ENCODE measurements at places on chromosomes 2 and 18. TPM values are rescaled to one million over a fixed set of nuclear protein-coding genes. Genes with fewer than 3 reads are reported as not detected.
A peak's percentile ranks its signal among the peaks of the same experiment; 100 is the strongest.

CNNM3 gene
- 28.7 TPM for total RNA-seq

DNA sequence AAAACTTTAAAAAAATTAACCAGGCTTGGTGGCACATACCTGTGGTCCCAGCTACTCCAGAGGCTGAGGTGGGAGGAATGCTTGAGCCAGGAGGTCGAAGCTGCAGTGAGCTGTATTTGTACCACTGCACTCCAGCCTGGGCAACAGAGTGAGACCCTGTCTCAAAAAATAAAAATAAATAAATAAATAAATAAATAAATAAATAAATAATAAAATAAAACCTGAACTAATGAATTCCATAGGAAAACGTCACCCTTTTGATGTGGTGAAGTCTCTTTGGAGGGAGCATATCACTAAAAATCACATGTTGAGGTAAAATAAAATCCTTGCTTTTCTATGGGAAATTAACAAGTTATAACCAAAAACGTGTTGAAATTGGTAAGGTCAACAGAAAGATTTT is 29.6 kb upstream of the ITGAV start:
- H3K4me1 ChIP-seq, result no peaks in the 10 kb centered on the region
- no peaks in the 10 kb centered on the region for H3K36me3 ChIP-seq
- no peak for DNase-seq
- H3K4me3 ChIP-seq, result no peak overlapping the region

DNA sequence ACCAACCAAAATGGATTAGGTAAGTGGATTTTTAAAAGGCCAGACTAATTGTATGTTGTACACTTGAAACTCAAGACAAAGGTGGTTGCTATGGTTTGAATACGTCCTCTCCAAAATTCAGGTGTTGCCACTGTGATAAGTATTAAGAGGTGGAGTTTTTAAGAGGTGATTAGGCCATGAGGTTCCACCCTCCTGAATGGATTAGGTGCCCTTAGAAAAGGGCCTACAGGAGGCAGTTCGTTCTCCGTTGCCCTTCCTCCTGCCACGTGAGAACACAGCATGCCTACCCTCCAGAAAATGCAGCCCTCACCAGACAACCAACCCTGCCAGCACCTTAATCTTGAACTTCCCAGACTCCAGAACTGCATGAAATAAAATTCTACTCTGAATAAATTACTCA is 51.2 kb downstream of the CHMP3 start:
- H3K4me1 ChIP-seq, result no peaks in the 10 kb centered on the region
- no peak overlapping the region for H3K4me3 ChIP-seq
- DNase-seq, result no peak
- H3K27me3 ChIP-seq, result no peaks in the 10 kb centered on the region
- H3K36me3 ChIP-seq, result peaks cover 48% of the 10 kb centered on the region

PNO1 gene
- total RNA-seq, result 24.7 TPM

RESP18 gene
- total RNA-seq, result not detected

GRCh38 chr2:3288470-3289170 is 89.0 kb downstream of the EIPR1 start:
- no peaks in the 10 kb centered on the region for H3K4me1 ChIP-seq
- peaks cover 13% of the 10 kb centered on the region for H3K36me3 ChIP-seq
- no peak for DNase-seq
- no peak overlapping the region for H3K27ac ChIP-seq
- H3K27me3 ChIP-seq, result no peaks in the 10 kb centered on the region

CD226 gene
- total RNA-seq, result 85.3 TPM

PARD6G gene
- 0.23 TPM for total RNA-seq

DNA sequence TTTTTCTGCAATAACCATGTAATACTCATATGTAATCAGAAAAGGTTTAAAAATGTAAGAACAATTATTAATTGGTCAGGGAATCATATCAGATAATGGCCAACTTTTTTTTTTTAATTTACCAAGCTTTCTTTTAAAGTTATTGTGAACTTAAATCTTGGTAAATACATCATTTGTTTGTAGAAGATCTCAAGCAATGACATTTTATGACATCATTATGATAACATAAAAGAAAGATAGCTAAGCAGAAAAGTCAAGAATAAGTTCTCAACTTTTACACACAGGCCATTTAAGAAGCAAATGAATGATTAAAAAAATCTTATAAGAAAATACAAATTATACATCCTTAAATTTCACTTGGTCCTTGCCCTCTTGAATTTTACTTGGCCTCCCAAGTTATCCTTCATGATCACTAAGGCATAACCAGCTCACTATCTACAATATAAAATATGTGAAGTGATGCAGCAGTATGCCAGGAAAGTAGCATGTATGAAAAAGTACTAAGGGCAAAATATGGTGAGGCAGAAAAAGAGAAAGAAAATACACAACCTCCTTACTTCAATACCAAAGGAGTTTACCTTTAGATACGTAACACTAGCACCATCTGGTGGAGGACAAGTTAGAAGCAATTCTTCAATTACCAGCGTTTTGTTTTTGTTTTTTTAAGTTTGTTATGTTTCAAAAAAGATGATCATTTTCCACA is 116.6 kb downstream of the SRBD1 start:
- no peak overlapping the region for H3K4me3 ChIP-seq
- no peaks in the 10 kb centered on the region for H3K27me3 ChIP-seq
- H3K36me3 ChIP-seq, result peaks cover 6% of the 10 kb centered on the region
- no peak overlapping the region for H3K27ac ChIP-seq
- H3K4me1 ChIP-seq, result peaks cover 34% of the 10 kb centered on the region

DNA sequence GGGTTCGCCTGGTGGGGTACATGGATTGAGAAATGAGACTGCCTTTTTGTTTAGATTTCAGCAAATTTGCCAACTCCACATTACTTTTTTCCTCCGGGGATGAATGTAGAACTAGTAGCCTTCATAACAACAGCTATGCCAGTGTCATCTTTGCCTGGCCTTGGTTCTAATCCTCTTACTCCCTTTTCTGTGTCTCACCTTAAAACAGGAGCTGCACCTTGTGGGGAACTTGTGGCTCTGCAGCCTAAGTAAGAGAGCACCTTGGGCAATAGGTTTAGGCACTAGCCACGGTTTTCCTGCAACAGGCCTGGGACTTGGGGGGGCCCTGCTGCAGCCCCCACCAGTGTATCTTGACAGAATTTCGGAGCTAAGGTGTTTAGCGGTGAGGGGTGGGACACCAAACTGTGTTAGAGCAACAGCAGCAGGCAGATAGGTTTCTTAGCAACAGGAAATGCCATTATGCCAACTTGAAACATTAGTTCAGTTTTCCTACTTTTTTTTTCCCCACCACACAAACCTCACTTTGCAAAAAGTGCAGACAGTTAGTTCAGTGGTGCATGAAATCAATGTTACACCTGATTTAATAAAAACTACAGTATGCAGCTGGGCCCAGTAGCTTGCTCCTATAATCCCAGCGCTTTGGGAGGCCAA is 173.7 kb downstream of the PRKCE start:
- no peak for DNase-seq
- H3K27ac ChIP-seq, result no peak overlapping the region
- peaks cover 15% of the 10 kb centered on the region for H3K4me1 ChIP-seq
- no peak overlapping the region for H3K4me3 ChIP-seq
- H3K27me3 ChIP-seq, result peaks cover 3% of the 10 kb centered on the region

HOXD8 gene
- not detected for total RNA-seq

DNA sequence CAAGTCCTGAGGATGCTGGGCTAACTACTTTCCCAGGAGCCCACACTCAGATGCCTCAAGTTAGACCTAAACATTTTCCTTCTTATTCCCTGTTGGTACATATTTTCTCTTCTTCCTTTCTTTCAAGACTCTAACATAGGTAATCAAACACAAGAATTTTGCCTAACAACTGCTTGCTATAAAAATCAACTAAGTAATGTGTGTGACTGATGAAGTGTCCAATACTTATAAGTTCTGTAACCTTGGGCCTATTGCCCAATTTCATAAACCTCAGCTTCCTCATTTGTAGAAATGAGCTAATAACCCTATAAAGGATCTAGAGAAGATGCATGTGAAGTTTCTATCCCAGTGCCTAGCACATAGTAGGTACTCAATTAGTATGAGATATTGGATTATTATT is 31.6 kb upstream of the PIK3C3 start:
- no peaks in the 10 kb centered on the region for H3K4me1 ChIP-seq
- H3K36me3 ChIP-seq, result no peaks in the 10 kb centered on the region
- H3K27ac ChIP-seq, result no peak overlapping the region
- H3K27me3 ChIP-seq, result peaks cover 18% of the 10 kb centered on the region
- H3K4me3 ChIP-seq, result no peak overlapping the region

ZAP70 gene
- total RNA-seq, result 234 TPM

GRCh38 chr2:108884619-108885018 is 98.0 kb downstream of the CCDC138 start:
- H3K27ac ChIP-seq, result no peak overlapping the region
- H3K36me3 ChIP-seq, result peaks cover 12% of the 10 kb centered on the region
- no peak for DNase-seq
- no peaks in the 10 kb centered on the region for H3K27me3 ChIP-seq
- H3K4me1 ChIP-seq, result no peaks in the 10 kb centered on the region

DES gene
- not detected for total RNA-seq

GRCh38 chr2:134250840-134251461 is 2.9 kb upstream of the MGAT5 start:
- peak overlapping the region; percentile 11 for H3K4me3 ChIP-seq
- peaks cover 15% of the 10 kb centered on the region for H3K36me3 ChIP-seq
- H3K4me1 ChIP-seq, result peaks cover 54% of the 10 kb centered on the region
- DNase-seq, result no peak
- H3K27me3 ChIP-seq, result peaks cover 62% of the 10 kb centered on the region
- no peak overlapping the region for H3K27ac ChIP-seq

- DNase-seq, result peak; percentile 53
- peak overlapping the region; percentile 74 for H3K27ac ChIP-seq
- H3K36me3 ChIP-seq, result peaks cover 10% of the 10 kb centered on the region
- H3K4me3 ChIP-seq, result no peak overlapping the region
- no peaks in the 10 kb centered on the region for H3K27me3 ChIP-seq
Measured at GRCh38 chr2:203782262-203782976, 76.0 kb downstream of the CD28 start.

- H3K27ac ChIP-seq, result no peak overlapping the region
- peaks cover 7% of the 10 kb centered on the region for H3K27me3 ChIP-seq
- no peak overlapping the region for H3K4me3 ChIP-seq
- no peaks in the 10 kb centered on the region for H3K4me1 ChIP-seq
Measured at GRCh38 chr2:47221039-47221438, 65.9 kb upstream of the STPG4 start.

DNA sequence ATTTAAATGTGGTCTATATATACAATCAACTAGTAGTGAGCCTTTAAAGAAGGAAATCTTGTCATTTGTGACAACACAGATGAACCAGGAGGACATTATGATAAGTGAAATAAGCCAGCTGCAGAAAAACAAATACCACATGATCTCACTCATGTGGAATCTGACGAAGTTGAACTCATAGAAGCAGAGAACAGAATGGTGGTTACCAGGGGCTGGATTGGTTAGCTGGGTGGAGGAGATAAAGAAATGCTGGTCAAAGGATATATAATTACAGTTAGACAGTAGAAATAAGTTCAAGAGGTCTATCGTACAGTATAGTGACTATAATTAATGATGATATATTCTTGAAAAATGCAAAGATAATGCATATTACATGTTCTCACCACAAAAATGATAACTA is 267.9 kb downstream of the FBXO15 start:
- no peak overlapping the region for H3K27ac ChIP-seq
- peaks cover 4% of the 10 kb centered on the region for H3K4me1 ChIP-seq
- H3K36me3 ChIP-seq, result no peaks in the 10 kb centered on the region
- H3K4me3 ChIP-seq, result no peak overlapping the region
- DNase-seq, result no peak

GRCh38 chr2:141392517-141393213 is 738.2 kb downstream of the LRP1B start:
- H3K36me3 ChIP-seq, result no peaks in the 10 kb centered on the region
- H3K27ac ChIP-seq, result no peak overlapping the region
- H3K4me1 ChIP-seq, result no peaks in the 10 kb centered on the region
- no peak overlapping the region for H3K4me3 ChIP-seq

KCNS3 gene
- total RNA-seq, result 0.16 TPM

SH2D6 gene
- total RNA-seq, result 1.3 TPM

DNA sequence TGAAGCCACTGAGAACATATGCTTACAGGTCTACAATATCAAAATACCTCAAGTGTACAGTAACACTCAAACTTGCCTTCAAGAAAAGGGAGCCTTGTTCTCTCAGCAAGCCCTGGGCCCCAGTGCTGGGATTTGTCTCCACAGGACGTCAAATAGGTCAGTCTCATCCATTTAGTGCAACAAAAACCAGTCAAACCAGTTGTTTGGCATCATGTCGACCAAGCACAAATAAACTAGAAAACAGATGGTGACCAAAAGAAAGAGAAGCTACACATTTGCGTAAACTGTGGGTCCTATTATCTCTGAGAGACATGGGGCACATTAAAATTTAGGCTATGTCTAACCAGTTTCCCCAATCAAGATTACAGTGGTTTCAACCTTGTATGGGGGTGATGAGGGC is 182.6 kb upstream of the PKDCC start:
- no peak overlapping the region for H3K27ac ChIP-seq
- no peak for DNase-seq
- peaks cover 32% of the 10 kb centered on the region for H3K27me3 ChIP-seq
- no peak overlapping the region for H3K4me3 ChIP-seq

THSD7B gene
- not detected for total RNA-seq

- H3K27me3 ChIP-seq, result no peaks in the 10 kb centered on the region
- no peak overlapping the region for H3K4me3 ChIP-seq
- no peak for DNase-seq
- H3K36me3 ChIP-seq, result peaks cover 91% of the 10 kb centered on the region
Measured at GRCh38 chr2:11796190-11797171, 50.0 kb downstream of the LPIN1 start.

DNA sequence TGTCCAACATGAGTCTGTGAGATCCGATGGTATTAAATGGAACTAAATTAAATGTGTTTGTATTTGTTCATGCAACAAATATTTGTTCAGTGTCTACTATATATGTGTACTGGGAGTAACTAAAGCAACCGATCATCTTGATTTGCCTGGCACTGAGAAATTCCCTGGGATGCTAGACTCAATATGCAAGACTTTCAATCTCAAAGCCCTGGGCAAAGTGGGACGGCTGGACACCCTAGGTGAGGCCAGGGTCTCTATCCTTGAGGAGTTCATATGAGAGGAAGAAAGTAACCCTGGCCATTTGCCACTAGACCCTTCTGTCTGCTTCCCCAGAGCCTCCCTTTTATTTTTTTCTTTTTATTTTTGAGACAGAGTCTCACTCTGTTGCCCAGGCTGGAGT is 44.0 kb upstream of the HPCAL1 start:
- H3K36me3 ChIP-seq, result no peaks in the 10 kb centered on the region
- H3K4me3 ChIP-seq, result no peak overlapping the region
- no peaks in the 10 kb centered on the region for H3K4me1 ChIP-seq
- peaks cover 12% of the 10 kb centered on the region for H3K27me3 ChIP-seq
- no peak overlapping the region for H3K27ac ChIP-seq
- DNase-seq, result no peak

GRCh38 chr2:77519888-77520506 is 2.2 kb downstream of the LRRTM4 start:
- H3K4me1 ChIP-seq, result no peaks in the 10 kb centered on the region
- H3K36me3 ChIP-seq, result no peaks in the 10 kb centered on the region
- H3K4me3 ChIP-seq, result no peak overlapping the region
- H3K27me3 ChIP-seq, result no peaks in the 10 kb centered on the region
- no peak for DNase-seq
